Central memory CD8-positive, alpha-beta T cell (primary cell): ENCODE measurements at places on chromosomes 7 and 10.

DNA sequence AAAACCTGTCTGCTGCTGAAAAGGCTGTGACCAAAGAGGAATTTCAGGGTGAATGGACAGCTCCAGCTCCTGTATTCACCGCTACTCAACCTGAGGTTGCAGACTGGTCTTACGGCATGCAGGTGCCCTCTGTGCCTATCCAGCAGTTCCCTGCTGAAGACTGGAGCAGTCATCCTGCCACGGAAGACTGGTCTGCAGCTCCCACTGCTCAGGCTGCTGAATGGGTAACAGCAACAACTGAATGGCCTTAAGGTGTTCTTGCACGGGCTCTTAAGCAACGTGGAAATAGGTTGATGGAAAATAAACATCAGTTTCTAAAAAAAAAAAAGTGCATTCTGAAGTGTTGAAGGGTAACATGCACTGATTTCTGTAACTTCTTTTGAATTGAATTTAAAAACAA, 82.3 kb downstream of the DAGLB start:
- H3K27me3 ChIP-seq: no peaks in the 10 kb centered on the region
- no peaks in the 10 kb centered on the region for H3K36me3 ChIP-seq
- no peak for DNase-seq
- H3K4me3 ChIP-seq: no peak overlapping the region

- no peak overlapping the region for H3K4me3 ChIP-seq
- H3K27me3 ChIP-seq: no peaks in the 10 kb centered on the region
- peaks cover 7% of the 10 kb centered on the region for H3K36me3 ChIP-seq
- no peak overlapping the region for H3K27ac ChIP-seq
These were observed 134.3 kb upstream of the ASAH2 start for GRCh38 chr10:50385624-50386023.

DNA sequence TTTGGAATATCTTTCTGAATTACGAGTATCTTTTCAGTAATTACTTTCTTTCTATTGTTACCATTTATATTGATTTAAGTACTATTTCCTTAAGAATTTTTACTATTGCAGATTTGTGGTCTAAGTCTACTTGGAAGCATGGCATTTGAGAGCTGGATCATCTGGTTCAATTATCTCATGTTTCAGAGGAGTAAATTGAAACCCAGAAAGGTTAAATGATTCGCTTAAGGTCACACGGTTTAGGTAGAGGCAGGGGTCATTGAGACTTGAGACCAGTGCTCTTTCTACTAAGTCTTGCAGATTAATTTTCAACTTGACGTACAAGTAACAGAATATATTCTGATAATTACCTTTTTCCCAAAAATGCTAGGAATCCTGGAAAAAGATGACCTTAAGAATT, 109.2 kb upstream of the GLCCI1 start:
- H3K4me3 ChIP-seq: no peak overlapping the region
- H3K27ac ChIP-seq: no peak overlapping the region
- no peak for DNase-seq
- peaks cover 1% of the 10 kb centered on the region for H3K36me3 ChIP-seq

DNA sequence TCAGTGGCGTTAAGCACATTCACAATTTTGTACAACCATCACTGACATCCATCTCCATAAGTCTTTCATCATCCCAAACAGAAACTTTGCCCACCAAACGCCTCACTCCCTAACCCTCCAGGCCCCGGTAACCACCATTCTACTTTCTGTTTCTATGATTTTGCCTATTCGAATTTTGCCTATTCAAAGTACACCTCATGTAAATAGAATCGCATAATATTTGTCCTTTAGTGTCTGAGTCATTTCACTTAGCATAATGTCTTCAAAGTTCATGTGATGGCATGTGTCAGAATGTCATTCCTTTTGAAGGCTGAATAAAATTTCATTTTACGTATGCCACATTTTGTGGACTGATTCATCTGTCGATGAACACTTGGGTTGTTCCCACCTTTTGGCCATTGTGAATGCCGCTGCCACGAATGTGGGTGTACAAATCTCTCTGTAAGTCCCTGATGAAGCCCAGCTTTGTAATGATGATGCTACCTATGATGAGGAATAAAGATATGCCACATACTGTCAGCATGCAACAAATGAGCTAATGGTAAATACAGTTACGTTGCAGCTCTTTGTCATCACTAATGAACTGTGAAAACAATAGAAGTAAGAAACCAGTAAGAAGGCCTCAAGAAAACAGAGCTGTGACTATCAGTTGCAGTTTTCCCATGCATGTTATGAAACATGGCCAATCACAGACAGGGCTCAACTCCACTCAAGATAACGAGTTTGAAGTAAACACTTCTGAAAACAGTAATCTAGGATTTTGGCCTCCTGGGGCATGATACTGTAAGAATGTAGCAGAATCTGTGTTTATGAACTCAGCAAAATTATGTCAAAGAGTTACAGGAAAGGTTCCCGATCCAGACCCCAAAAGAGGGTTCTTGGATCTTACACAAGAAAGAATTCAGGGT, 120.0 kb downstream of the ADAM12 start:
- H3K36me3 ChIP-seq: no peaks in the 10 kb centered on the region
- no peak overlapping the region for H3K4me3 ChIP-seq
- no peak for DNase-seq
- H3K4me1 ChIP-seq: no peaks in the 10 kb centered on the region
- no peak overlapping the region for H3K27ac ChIP-seq

GRCh38 chr10:44972874-44973306, 5.7 kb downstream of the DEPP1 start:
- no peaks in the 10 kb centered on the region for H3K27me3 ChIP-seq
- H3K36me3 ChIP-seq: peaks cover 3% of the 10 kb centered on the region
- H3K4me1 ChIP-seq: peaks cover 21% of the 10 kb centered on the region
- H3K4me3 ChIP-seq: no peak overlapping the region
- DNase-seq: no peak

- peaks cover 23% of the 10 kb centered on the region for H3K4me1 ChIP-seq
- DNase-seq: peak; percentile 48
- no peaks in the 10 kb centered on the region for H3K36me3 ChIP-seq
- H3K27me3 ChIP-seq: peaks cover 39% of the 10 kb centered on the region
These were observed 2.3 kb upstream of the NOS3 start for GRCh38 chr7:150988230-150989226.

- peaks cover 10% of the 10 kb centered on the region for H3K27me3 ChIP-seq
- DNase-seq: no peak
- H3K36me3 ChIP-seq: no peaks in the 10 kb centered on the region
These were observed 137.3 kb upstream of the ZMIZ1 start for GRCh38 chr10:78931321-78932053.

DNA sequence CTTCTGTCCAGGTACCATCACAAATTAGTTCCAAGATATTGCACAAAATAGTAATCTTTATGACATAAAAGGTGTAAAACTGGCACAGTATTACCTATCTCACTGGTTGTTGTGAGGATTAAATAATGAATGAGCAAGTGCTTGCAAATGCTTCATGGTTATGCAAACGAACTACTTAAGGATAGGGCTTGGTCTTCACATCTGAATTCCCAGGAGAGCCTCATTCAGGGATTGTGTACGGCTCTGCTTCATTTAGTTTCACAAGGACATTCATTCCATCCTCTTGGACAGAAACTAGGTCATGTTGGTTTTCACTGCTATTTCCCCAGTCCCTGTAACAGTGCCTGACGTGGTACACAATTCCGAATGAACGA, 12.1 kb downstream of the ABCA13 start:
- no peak overlapping the region for H3K27ac ChIP-seq
- H3K36me3 ChIP-seq: no peaks in the 10 kb centered on the region
- H3K4me3 ChIP-seq: no peak overlapping the region
- peaks cover 22% of the 10 kb centered on the region for H3K27me3 ChIP-seq
- DNase-seq: no peak

- H3K27ac ChIP-seq: no peak overlapping the region
- no peak for DNase-seq
- H3K27me3 ChIP-seq: peaks cover 46% of the 10 kb centered on the region
- no peak overlapping the region for H3K4me3 ChIP-seq
- no peaks in the 10 kb centered on the region for H3K4me1 ChIP-seq
These were observed 291.4 kb downstream of the KLF6 start for GRCh38 chr10:3493621-3494020.

GRCh38 chr7:134750083-134751062, 29.1 kb upstream of the CALD1 start:
- H3K27ac ChIP-seq: no peak overlapping the region
- H3K4me3 ChIP-seq: no peak overlapping the region
- H3K4me1 ChIP-seq: no peaks in the 10 kb centered on the region
- peak; percentile 30 for DNase-seq

DNA sequence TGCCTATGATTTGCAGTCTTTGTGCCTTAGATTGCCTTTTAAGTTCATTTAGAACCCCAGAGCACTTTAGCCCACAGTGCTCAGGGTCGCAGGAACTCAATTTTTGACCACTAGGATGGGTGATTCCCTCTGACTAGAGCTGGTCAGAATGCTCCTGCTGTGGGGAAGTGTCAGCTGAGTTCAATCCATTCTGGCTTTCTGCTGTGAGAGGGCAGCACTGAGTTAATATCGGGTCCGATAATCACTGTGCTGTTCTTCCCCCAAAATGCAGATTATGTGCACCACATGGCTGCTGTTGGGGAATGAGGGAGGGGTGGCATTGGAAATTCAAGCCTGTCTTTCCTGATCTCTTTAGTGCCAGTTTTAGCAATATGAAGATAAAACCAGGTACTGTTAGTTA, 886.4 kb downstream of the DNAJB9 start:
- no peaks in the 10 kb centered on the region for H3K4me1 ChIP-seq
- no peaks in the 10 kb centered on the region for H3K36me3 ChIP-seq
- no peak for DNase-seq
- H3K27ac ChIP-seq: no peak overlapping the region
- no peak overlapping the region for H3K4me3 ChIP-seq
- no peaks in the 10 kb centered on the region for H3K27me3 ChIP-seq

GRCh38 chr7:41720046-41720445, 17.2 kb upstream of the INHBA start:
- DNase-seq: no peak
- peaks cover 2% of the 10 kb centered on the region for H3K36me3 ChIP-seq
- no peak overlapping the region for H3K4me3 ChIP-seq
- no peaks in the 10 kb centered on the region for H3K4me1 ChIP-seq

DNA sequence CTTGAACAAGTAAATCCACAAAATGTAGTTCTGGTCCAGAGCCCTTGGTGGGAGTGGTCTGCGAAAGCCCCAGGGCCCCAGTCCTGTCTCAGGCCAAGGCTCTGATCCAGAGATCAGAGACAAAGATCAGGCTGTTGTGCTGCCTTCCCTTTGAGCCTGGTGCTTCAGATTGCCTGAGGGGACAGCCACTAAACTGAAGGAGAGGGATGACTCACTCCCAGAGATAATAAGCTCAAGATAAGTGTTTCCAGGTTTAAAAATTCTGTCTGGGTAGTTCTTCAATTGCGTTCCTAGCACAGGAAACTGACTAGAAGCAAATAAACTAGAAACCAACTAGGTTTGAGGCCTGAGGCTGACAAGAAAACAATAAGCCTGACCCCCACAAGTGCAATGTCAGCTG, 190.2 kb downstream of the RAMP3 start:
- peaks cover 57% of the 10 kb centered on the region for H3K27me3 ChIP-seq
- H3K4me3 ChIP-seq: no peak overlapping the region
- H3K27ac ChIP-seq: no peak overlapping the region
- no peaks in the 10 kb centered on the region for H3K36me3 ChIP-seq
- DNase-seq: no peak

DNA sequence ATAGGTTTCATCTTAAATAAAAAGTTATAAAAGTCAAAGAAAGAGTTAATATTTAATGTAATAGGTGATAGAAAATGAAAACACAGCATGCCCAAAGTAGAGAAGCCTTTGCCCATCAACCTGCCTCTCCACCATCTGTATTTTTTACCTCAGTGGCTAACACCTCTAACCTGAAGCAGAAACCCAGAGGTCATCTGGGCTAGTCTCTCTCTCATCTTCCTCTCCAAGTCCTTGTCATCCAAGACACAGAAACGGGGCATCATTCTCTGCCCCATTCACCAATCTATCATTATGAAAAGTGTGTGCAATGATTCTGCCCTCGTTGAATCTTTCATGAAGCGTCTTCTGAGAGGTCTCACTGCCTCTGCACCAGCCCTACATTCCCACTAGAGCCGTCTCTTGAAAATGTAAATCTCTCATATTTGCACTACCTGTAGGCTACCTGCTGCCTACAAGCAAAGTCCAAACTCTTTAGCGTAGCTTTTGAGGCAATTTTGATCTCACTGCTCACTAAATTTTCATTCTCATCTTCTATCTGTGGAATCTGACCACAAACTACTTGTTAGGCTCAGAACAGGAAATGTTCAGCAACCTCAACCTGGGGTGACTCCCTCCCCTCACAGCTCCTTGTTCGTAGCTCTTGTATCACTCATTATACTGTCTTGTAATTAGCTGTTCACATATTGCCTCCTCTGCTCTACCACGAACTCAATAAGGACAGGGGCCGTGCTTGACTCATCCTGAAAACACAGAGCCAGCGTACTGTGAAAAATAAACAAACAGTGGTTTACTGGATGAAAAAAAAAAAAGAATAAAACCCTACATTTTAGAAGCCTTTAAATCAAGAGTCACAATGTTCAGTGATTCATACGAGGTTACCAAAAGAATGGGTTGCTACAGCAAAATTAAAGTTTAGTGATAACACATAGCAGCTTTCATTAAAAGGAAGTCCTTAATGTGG, 83.1 kb downstream of the CTNNA3 start:
- peaks cover 2% of the 10 kb centered on the region for H3K36me3 ChIP-seq
- peaks cover 16% of the 10 kb centered on the region for H3K4me1 ChIP-seq
- peak; percentile 52 for DNase-seq
- peaks cover 9% of the 10 kb centered on the region for H3K27me3 ChIP-seq

DNA sequence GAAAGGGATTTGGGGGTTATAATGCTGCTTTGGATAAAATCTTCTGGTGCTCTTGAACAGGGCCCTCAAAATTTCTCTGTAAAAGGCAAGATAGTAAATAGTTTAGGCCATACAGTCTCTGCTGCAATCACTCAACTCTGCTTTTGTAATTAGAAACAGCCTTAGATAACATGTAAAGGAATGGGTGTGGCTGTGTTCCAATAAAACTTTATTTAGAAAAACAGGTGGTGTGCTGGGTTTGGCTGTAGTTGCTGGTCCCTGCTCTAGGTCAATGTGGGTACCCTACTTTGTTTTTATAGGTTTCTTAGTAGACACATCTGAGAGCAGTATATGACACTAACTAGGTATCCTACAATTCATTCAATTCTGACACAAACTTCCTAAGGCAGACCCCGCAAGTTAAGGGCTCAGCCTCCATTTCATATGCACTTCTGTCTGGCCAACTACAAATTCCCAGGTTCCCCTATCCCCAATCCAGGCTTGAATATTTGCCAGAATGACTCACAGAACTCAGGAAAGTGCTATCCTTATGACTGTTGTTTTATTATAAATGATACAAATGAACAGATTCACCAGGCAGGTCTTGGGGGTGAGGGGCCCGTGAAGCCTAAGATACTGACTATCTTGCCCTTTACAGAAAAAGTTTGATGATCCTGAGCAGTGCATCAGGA, 349.9 kb downstream of the RPS24 start:
- peaks cover 64% of the 10 kb centered on the region for H3K27me3 ChIP-seq
- H3K36me3 ChIP-seq: no peaks in the 10 kb centered on the region
- no peak overlapping the region for H3K4me3 ChIP-seq
- H3K4me1 ChIP-seq: no peaks in the 10 kb centered on the region

- H3K4me3 ChIP-seq: no peak overlapping the region
- peaks cover 27% of the 10 kb centered on the region for H3K27me3 ChIP-seq
- no peak overlapping the region for H3K27ac ChIP-seq
- no peak for DNase-seq
- H3K4me1 ChIP-seq: no peaks in the 10 kb centered on the region
These were observed 19.5 kb upstream of the PCBD1 start for GRCh38 chr10:70907637-70908405.

GRCh38 chr10:13587391-13587790, 626 bp downstream of the PRPF18 start:
- H3K4me1 ChIP-seq: peaks cover 34% of the 10 kb centered on the region
- no peak for DNase-seq
- peaks cover 33% of the 10 kb centered on the region for H3K27me3 ChIP-seq
- peak overlapping the region; percentile 99 for H3K4me3 ChIP-seq
